ENCODE measurements at places on chromosomes 6 and 20.

DNA sequence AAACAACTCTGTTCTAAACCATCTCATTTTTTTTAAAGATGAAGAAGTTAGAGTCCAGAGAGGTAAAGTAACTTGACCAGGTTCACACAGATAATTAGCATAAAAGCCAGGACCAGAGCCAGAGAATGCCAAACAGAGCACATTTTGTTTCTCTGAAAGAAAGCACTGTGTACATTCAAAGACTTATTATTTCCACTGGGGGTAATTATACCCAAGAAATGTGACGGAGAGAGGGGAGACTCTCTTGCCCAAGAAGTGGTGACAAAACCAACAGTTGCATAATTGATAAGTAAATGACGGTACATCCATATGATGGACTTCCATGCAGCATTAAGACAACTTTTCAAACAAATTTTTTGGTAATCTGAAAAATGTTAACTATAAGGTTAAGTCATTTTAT lies 111.6 kb downstream of the RTN4IP1 start:
- no peak overlapping the region for H3K4me3 ChIP-seq
- H3K27me3 ChIP-seq: no peaks in the 10 kb centered on the region
- DNase-seq: no peak

- H3K4me3 ChIP-seq: peak overlapping the region; percentile 8
- peak overlapping the region; percentile 63 for H3K27ac ChIP-seq
- H3K4me1 ChIP-seq: peaks cover 59% of the 10 kb centered on the region
- peak; percentile 33 for DNase-seq
- no peaks in the 10 kb centered on the region for H3K27me3 ChIP-seq
Measured at GRCh38 chr6:139881728-139882211, 507.3 kb upstream of the CITED2 start.

DNA sequence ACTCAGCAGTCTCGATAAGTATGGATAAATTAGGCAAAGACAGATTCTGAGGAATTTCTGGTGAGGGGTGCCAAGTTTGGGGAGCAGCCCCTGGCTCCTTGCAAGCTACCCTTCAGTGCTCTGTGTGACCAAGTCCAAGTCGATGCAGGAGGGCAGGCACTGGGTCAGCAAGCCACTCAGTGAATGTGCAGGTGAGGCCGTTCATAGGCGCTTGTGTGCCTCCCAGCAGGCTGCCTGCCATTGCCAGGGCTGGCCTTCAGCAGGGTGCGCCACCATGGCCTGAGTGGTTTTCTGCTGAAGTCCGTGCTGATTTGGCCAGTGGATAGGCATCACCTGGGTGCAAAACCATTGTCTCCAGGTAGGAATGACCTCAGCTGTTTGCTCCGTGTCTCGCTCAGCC lies 3.3 kb upstream of the GNRH2 start:
- no peak overlapping the region for H3K27ac ChIP-seq
- no peak overlapping the region for H3K4me3 ChIP-seq
- no peak for DNase-seq
- peaks cover 11% of the 10 kb centered on the region for H3K36me3 ChIP-seq

- DNase-seq: no peak
- H3K27ac ChIP-seq: peak overlapping the region; percentile 98
- H3K4me1 ChIP-seq: peaks cover 71% of the 10 kb centered on the region
- H3K4me3 ChIP-seq: peak overlapping the region; percentile 88
Measured at GRCh38 chr20:31720486-31721407, 1.9 kb downstream of the BCL2L1 start.

GRCh38 chr6:125314009-125314581 lies 12.3 kb upstream of the HDDC2 start:
- no peaks in the 10 kb centered on the region for H3K4me1 ChIP-seq
- peak; percentile 50 for DNase-seq
- no peak overlapping the region for H3K4me3 ChIP-seq
- no peaks in the 10 kb centered on the region for H3K36me3 ChIP-seq
- H3K27ac ChIP-seq: no peak overlapping the region
- H3K27me3 ChIP-seq: peaks cover 6% of the 10 kb centered on the region

GRCh38 chr6:136059308-136059707 lies 190.8 kb downstream of the MTFR2 start:
- no peak overlapping the region for H3K27ac ChIP-seq
- H3K27me3 ChIP-seq: peaks cover 2% of the 10 kb centered on the region
- DNase-seq: no peak
- H3K4me3 ChIP-seq: no peak overlapping the region

DNA sequence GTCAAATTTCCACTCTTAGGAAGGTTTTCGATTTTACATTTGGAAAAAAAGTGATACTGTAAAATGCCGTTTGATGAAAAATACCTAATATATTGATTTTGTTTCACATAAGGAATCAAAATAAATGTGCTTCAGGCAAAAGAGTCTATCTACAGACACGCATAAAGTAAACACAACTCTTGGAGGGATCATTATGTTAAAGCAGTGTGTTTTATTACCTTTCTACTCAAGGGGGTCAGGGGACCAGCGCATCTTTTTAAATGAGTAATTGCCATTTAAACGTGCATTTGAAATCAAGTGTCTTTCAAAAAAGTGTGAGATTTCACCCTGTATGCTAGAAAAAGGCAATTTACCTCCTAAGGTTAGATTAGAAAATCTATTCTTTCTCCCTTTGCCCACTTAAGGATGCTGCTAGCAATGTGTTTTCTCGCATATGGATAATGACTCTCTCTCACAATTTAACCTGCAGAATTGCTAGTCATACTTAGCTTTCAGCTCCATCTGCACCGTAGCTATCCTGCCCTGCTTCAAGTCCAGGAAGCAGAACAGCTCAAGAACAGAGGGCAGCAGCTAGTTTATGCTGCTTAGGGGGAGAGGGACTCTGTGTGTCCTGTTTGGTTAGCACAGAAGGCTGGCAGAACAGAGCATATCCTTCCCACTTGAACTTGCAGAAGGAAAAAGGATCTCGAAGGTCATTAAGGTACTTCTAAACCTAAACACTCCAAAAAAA lies 35.0 kb downstream of the NKAIN2 start:
- no peak for DNase-seq
- no peak overlapping the region for H3K4me3 ChIP-seq
- H3K27ac ChIP-seq: no peak overlapping the region
- H3K4me1 ChIP-seq: no peaks in the 10 kb centered on the region
- peaks cover 1% of the 10 kb centered on the region for H3K27me3 ChIP-seq

DNA sequence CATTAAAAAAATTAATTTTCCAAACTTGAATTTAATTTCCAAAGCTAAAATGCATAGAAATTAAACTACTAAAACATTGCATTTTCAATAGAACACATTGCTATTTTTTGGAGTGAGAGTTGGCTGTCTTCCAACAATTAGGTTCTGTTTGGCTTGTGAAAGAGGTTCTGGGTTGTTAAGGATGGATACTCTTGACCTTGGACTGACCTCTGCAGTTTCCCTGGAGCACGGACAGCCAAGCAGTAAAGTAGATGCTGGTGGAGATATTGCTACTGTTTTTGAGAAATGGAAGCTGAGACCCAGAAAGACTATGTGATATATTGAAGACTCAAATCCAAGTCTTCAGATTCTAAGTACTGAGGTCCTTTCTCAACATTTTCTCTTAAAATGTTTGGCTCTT lies 95.9 kb upstream of the CHD6 start:
- peaks cover 3% of the 10 kb centered on the region for H3K27me3 ChIP-seq
- no peak for DNase-seq
- no peak overlapping the region for H3K27ac ChIP-seq
- no peaks in the 10 kb centered on the region for H3K36me3 ChIP-seq
- no peak overlapping the region for H3K4me3 ChIP-seq

DNA sequence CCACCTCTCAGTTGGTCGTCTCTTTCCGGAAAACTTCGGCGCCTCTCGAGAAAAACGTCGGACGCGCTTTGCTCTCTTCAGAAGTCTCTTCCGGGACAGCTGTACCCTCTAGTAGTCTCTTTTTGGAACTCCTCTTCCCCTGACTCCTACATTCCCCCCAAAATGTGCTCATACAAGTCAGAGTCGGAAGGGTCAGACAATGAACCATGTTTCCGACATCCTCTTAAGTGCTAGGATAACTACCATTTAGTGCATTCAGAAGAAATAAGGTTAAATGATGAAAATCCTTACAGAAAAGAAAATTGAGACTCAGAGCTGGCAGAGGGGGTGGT lies 476 bp upstream of the TP53RK start:
- H3K27ac ChIP-seq: peak overlapping the region; percentile 95
- H3K27me3 ChIP-seq: peaks cover 2% of the 10 kb centered on the region
- DNase-seq: no peak
- H3K4me1 ChIP-seq: peaks cover 57% of the 10 kb centered on the region
- peak overlapping the region; percentile 97 for H3K4me3 ChIP-seq
- H3K36me3 ChIP-seq: peaks cover 22% of the 10 kb centered on the region

- H3K36me3 ChIP-seq: no peaks in the 10 kb centered on the region
- no peak overlapping the region for H3K27ac ChIP-seq
- H3K4me1 ChIP-seq: 0 out of 2 replicates have a peak, but pooled peaks cover 4% of the 10 kb centered on the region
- DNase-seq: peak; percentile 41
- H3K4me3 ChIP-seq: peak overlapping the region; percentile 77
Measured at GRCh38 chr20:45293041-45294002, 13.3 kb upstream of the RBPJL start.

DNA sequence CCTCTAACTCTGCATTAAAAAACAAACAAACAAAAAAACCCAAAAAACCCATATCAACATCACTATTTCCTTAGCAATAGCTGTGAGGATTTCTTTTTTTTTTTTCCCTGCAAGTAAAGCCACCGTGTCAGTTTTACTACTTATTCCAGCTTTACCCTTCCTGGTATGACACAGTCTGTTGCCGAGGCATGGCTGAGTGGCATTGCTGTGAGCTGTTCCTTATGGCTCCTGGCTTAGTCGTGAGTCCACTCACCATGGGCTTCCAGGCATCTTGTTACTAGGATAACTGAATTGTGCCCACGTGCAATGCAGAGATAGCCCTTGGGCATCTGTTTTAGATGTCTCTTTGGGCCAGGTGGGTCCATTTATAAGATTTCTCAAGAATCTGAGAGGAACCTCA lies 84.8 kb downstream of the LRRC1 start:
- peaks cover 13% of the 10 kb centered on the region for H3K36me3 ChIP-seq
- H3K27me3 ChIP-seq: no peaks in the 10 kb centered on the region
- H3K27ac ChIP-seq: no peak overlapping the region
- no peak overlapping the region for H3K4me3 ChIP-seq

- H3K4me3 ChIP-seq: no peak overlapping the region
- H3K4me1 ChIP-seq: peaks cover 57% of the 10 kb centered on the region
- no peaks in the 10 kb centered on the region for H3K27me3 ChIP-seq
- H3K27ac ChIP-seq: no peak overlapping the region
Measured at GRCh38 chr6:11412616-11413015, 124.9 kb upstream of the TMEM170B start.

- H3K4me1 ChIP-seq: no peaks in the 10 kb centered on the region
- H3K27me3 ChIP-seq: peaks cover 3% of the 10 kb centered on the region
- DNase-seq: no peak
- no peaks in the 10 kb centered on the region for H3K36me3 ChIP-seq
Measured at GRCh38 chr6:135195522-135195921, 14.4 kb downstream of the MYB start.

GRCh38 chr6:128005009-128005408 lies 104.2 kb upstream of the THEMIS start:
- H3K4me3 ChIP-seq: no peak overlapping the region
- H3K27me3 ChIP-seq: no peaks in the 10 kb centered on the region
- no peak overlapping the region for H3K27ac ChIP-seq
- no peak for DNase-seq
- H3K4me1 ChIP-seq: peaks cover 5% of the 10 kb centered on the region

Data from HFFc6 (cell line).